ENCODE measurements at places on chromosomes 12 and 14.

GRCh38 chr14:52835122-52835903, 43.9 kb upstream of the GNPNAT1 start:
- no peak for DNase-seq

GRCh38 chr12:1282670-1283315, 291.8 kb downstream of the ERC1 start:
- no peak for DNase-seq

DNA sequence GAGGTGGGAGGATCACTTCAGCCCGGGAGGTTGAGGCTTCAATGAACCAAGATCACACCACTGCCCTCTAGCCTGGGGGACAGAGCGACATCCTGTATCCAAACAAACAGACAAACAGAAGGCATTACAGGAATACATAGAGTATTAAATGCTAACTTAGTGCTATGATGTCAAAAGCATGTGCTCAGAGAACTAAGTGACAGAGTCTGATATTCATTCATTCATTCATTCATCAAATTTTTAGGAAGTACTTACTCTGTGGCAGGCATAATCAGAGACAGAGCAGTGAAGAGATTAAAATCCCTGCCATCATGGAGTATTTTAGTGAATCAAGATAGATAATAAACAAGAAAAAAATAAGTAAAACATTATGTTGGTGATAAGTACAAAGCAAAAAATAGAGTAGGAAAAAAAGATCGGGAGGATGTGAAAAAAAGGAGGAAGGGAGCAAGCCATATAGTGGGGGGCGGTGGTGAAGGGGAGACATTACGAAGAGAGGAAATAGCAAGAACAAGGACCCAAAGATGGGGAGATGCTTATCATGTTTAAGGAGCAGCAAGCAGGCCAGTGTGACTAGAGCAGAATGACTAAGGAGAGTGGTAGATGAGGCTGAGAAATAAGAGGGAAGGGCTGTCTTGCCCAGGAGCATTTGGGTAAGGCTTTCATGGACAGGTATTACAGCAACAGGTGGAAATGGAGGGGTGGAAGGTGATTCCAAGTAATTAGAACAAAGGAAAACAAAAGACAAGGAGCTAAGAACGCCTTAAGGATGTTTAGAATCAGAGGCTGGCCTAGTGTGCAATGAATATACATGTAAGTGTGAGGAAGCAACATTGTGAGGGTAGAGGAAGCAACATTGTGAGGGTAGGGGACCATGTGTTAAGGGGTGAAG, 2.8 kb downstream of the MAP4K5 start:
- no peak for DNase-seq

- DNase-seq, result no peak
Observed at GRCh38 chr12:64858882-64859605, 34.6 kb downstream of the TBC1D30 start.

- DNase-seq, result no peak
Observed at GRCh38 chr12:129701631-129702101, 202.2 kb downstream of the TMEM132D start.

DNA sequence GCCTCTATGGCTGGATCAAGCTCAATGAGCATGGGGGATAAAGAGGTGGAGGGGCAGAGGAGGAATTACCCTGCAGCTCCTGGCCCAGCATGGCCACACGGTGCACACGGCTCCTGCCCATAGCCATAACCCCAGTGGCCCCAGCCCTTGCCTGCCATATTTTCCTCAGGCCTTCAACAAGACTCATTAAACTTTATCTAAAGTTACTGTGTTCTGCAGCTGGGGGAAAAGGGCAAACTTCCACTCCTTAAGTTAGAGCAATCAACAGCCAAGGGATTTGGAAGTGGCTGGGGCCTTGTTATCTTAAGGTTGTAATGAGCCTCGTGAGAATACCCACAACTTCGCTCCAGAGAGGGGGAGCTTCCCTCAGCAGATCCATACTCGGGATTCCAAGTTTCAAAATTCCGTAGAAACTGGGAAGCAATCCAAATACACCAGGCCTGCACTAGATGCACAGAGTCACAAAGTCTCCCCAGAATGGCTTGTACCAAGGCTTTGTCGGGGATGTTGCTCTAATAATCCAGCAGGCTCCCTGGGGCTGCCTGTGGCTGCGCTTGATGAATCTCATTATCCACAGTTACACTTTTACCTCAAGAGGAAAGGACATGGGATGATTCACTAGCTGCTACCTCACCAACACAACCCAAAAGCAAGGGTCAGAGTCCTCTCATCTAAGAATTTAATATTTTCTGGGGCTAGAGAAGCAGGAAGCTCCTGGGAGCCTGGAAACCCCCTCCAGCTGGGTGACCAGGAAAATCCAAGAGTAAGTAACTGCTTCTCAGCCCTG, 13.0 kb upstream of the OR6J1 start:
- DNase-seq, result no peak

DNA sequence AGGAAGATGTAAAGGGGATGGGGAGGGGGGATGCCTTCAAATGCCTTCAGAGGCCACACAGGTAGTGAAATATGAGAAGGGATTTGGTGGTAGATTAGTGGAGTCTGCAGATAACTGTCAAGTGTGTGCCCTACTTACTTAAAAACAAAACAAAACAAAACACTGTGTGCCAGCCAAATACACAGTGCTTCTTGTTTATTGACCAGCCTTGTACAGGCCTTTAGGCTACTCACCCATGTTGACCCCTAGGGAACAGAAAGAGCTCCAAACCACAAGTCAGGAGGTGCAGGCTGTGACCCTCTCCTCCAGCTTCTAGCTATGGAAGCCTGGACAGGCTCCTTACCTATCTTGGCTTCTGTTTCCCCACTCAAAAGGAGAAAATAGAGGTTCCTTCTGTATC, 562.0 kb downstream of the ETNK1 start:
- DNase-seq, result no peak

- DNase-seq, result no peak
Observed at GRCh38 chr14:23245282-23245681, 7.5 kb downstream of the RNF212B start.

- DNase-seq, result no peak
Observed at GRCh38 chr12:84636801-84637290, 275.8 kb downstream of the SLC6A15 start.

GRCh38 chr14:26730929-26731618, 133.2 kb upstream of the NOVA1 start:
- no peak for DNase-seq

DNA sequence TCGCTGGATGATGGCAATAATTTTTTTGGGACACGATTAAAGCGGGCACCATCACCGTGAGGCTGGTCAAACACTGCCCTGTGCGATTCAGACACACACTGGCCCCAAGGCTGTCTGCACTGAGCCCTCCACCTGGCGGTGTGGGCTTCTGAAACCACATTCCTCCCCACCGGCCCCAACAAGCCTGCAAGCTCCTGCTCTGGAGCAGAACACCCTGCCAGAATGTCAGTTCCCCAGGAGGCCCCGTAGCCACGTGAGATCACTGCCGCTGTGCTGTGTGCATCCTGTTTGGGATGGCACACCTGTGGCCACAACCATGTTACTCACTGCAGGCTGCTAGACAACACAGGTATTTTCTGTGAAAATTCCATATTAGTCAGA, 7.9 kb downstream of the GSC start:
- DNase-seq, result no peak

- no peak for DNase-seq
Observed at GRCh38 chr12:111975161-111975931, 37.6 kb downstream of the TMEM116 start.

DNA sequence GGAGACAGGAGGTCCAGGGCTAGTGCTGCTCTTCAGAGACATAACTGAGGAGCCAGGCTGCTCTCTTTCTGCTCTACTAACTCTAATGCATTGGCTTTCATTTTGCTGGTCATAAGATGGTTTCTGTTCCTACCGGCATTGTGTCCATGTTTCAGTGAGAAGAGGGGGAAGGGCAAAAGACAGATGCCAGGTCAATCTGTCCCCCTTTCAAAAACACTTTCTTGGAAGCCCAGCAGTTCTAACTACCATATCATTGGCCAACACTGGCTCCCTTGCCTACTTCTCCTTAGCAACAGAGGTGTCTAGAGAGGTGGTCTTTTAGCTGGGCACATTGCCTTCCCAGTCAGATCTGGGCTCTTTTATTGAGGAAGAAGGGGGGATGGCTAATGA, 63.9 kb downstream of the TGFB3 start:
- DNase-seq, result no peak

DNA sequence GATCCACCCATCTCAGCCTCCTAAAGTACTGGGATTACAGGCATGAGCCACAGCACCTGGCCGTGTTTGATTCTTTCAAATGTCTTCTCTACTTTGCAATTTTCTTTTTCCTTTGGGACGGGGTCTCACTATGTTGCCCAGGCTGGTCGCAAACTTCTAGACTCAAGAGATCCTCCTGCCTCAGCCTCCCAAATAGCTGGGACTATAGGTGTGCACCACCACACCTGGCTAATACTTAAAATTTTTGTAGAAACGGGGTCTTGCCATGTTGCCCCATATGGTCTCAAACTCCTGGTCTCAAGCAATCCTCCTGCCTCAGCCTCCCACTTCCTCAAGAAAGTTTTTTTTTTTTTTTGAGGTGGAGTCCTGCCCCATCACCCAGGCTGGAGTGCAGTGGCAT, 1.7 kb downstream of the GATC start:
- DNase-seq, result no peak

- DNase-seq, result no peak
Observed at GRCh38 chr14:66143387-66144112, 342.6 kb upstream of the CCDC196 start.

GRCh38 chr14:24186831-24187538, 1.6 kb downstream of the IPO4 start:
- no peak for DNase-seq

- no peak for DNase-seq
Observed at GRCh38 chr12:79688376-79689060, 2.2 kb downstream of the PAWR start.

DNA sequence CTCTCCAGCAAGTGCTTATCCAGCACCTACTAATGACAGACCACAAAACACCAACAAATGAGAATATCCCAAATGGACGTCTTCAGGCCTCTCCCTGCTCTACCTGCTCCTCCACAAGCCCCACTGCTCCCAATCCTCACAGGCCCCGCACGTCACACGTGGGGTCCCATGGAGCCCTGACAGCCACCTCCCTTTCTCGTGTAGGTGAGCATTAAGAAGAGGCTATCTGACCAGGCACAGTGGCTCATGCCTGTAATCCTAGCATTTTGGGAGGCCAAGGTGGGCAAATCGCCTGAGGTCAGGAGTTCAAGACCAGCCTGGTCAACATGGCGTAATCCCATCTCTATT, 5.4 kb downstream of the RIMBP2 start:
- no peak for DNase-seq

GRCh38 chr14:77491056-77491455, 7.6 kb downstream of the ISM2 start:
- no peak for DNase-seq

GRCh38 chr12:6946033-6946919, 2.5 kb downstream of the C12orf57 start:
- no peak for DNase-seq

- no peak for DNase-seq
Observed at GRCh38 chr12:75943730-75944096, 87.9 kb downstream of the PHLDA1 start.

- DNase-seq, result no peak
Observed at GRCh38 chr12:12267742-12268200, 927 bp upstream of the LRP6 start.

GRCh38 chr14:34098045-34098984, 147.4 kb upstream of the EGLN3 start:
- no peak for DNase-seq

DNA sequence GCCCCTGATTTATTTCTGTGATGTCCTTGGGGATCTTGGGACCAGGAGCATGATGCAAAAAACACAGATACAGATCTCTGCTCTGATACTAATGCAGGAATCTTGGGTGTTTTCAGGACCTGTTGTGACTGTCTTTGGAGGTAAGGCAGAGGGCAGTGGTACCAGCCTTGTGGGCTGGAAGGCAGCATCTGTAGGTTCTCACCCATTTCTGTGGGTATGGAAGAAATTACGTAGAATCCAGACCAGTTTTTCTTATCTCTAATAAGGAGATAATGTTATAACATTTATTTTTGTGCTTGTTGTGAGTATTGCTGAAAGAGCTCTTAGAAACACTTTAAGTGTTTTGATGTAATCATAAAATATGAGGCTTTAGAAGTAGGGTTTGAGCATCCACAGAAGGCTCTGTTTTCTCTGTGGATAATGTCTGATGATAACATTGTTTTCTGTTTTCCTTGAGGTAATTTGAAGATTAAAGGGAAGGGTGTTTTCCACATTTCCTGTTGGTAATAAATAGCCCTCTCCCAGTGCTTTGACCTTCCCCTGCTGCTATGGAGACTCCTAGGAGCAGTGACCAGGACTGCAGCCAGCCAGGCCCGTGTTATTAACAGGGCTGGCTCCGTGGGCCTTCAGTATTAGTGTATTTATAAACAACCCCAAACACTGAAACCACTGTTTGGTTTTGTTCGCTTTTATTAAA, 9.4 kb upstream of the DCP1B start:
- no peak for DNase-seq

GRCh38 chr14:30980980-30981379, 44.5 kb upstream of the AP4S1 start:
- no peak for DNase-seq

GRCh38 chr12:116291218-116291617, 13.7 kb upstream of the MED13L start:
- no peak for DNase-seq

GRCh38 chr14:73755434-73756014, 41.3 kb upstream of the PNMA1 start:
- no peak for DNase-seq

- no peak for DNase-seq
Observed at GRCh38 chr14:76376409-76376877, 506 bp downstream of the ESRRB start.

DNA sequence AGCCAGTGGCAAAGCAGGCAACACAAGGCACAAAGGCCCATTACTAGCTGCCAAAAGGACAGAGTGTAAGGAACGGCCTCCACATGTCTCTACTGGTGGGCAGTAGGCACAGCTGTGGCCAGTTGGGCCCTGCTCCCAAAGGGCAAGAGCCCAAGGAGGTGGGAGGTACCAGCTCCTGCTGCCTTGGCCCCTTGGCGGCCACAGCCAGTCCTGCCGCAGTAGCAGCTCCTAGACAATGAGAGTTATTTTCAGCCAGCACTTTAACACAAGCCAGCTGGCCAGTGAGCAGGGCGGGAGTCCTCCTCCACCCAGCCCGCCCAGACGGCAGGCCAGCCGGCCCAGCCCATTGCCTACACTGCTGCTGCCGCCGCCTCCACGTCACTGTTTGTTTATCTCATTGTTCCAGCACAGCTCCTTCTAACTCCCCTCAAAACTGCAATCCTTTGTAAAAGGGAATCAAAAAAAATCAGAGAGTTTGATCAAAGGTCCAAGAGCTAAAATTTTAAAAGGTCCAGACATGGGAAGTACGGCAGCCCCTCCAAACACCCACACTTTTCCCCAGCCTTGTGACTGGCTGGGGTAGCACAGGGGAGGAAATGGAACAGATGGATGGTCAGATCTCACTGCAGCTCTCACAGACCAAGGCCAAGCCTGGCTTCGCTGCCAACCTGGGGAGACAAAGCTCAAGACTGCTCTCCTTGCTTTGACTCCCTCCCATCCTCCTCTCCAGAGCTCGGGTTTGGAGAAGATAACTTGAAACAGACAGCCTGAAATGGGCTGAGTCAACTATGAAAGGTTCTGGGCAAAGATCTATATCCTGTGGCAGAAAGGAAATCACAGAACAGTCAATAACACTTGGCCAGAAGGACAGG, 33.5 kb downstream of the FMNL3 start:
- DNase-seq, result no peak
